ENCODE measurements at places on chromosomes 12 and 14.

DNA sequence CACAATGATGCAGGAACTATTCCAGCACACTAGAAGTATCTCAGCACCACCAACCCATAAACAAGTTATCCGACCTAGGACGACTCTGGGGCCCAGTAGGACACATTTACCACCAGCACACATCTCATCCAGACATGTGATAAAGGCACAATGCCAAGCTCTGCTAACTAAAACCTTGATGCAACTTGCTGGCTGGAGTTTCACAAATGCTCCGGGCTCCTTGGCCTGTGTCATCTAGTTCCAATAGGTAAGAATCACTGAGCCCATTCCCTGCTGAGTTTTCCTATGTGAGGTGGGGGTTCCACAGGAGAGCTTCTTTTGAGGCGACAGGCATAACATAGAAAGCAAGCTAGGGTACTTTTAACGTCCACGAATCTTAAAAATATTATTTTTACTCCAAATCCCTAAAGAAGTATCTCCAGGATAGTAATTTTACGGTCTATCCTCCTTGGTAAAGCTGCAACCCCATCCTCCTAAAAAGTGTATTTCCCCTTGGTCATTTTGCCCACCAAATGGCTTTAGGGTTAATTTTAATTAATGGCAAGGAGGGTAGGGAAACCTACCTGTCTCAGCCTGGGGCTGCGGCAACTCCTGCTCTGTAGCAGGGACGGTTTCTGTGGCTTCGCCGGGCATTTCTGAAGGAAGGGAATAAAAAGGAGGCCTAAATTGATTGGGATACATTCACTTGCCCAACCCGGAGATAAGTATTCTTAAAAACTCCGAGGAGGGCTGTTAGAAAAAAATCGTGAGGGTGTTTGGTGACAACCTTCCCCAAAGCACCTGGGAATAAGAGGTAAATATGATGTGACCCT, 1.0 kb downstream of the NACA start:
- DNase-seq: no peak

DNA sequence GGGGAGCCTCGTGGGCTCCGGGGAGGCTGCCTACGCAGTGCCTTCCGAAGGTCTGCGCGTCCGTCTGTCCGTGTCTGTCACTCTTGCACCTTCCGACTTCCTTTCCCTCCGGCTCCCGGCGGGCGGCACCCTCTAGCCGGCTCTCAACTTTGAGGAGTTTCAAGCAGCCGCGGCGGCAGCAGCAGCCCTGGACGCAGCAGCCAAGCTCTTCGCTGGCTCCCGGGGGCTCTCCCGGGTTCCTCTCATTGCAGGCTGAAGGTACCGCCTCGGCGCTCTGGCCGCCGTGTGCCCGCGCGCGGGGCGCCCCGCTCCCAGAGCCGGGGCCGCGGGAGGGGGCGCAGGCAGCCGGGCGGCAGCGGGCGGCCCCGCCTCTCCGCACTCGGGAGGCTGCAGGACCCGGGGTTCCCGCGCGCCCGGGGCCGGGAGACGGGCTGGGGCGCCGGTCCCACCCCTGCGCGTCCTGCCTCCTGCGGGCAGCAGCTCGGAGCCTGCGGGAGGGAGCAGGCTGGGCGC, at the start of the genes AMIGO2 and PCED1B:
Gene AMIGO2 (minus strand): TSS at position 492 of the 513 bp plus-strand sequence. CDS start 957 bp downstream, outside the sequence.
Gene PCED1B (plus strand): TSS at position 154 of the 513 bp plus-strand sequence. CDS start 155,443 bp downstream, outside the sequence.
- no peak for DNase-seq

DNA sequence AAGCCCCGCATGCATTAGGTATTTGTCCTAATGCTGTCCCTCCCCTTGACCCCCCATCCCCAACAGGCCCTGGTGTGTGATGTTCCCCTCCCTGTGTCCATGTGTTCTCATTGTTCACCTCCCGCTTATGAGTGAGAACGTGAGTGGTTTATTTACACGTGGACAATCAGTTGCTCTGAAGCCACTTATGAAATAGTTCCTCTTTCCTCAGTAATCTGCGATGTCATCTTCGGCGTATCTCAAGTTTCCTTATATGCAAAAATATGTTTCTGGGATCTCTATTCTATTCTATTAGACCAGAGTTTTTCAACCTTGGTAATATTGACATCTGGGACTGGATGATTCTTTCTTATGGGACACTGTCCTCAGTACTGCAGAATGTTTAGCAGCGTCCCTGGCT, 56.0 kb upstream of the DCD start:
- no peak for DNase-seq

- DNase-seq: no peak
These were observed at the start of gene LRRK2 for GRCh38 chr12:40224439-40225291. LRRK2 (plus strand) TSS chr12:40224997; CDS start chr12:40225132, 135 bp downstream.

DNA sequence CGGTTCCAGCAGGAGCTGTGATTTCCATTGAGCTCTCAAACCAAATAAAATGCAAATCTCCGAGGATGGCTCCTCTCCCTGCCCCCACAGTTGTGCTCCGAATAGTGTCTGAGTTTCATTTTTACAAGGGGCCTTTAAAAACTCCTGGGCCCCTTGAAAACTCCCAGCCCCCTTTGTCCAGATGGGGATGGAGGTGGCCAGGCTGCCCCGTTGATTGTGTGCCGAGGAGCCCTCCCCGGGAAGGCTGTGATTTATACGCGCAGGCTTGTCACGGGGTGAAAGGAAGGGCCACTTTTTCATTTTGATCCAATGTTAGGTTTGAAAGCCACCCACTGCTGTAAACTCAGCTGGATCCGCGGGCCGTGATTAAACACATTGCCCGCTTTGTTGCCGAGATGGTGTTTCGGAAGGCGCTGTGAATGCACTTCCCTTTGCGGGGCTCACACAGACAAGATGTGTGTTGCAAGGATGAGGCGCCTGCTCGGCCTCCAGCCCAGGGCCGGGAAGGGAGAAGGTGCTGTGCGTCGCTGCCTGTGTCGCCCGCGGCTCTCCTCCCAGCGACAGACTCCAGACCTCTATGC, 98.8 kb downstream of the TMEM132C start:
- DNase-seq: no peak

DNA sequence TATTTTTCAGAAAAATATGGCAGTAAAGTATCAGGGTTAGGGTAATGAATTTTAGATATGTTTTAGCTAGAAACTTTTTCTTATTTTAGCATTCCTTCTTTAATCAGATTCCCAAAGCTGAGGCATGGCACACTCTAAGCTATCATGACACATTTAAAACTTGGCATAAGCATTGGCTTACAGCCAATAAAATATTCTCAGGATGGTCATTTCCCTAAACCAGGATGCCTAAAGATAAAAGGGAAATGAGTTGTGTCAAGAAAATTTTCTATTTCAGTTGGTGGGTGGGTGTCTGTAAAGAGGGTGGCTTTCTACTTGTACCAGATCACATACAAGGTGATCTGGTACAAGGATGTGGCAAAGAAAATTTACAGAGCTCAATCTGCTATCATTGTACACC, 47.8 kb downstream of the PEBP1 start:
- DNase-seq: no peak

- no peak for DNase-seq
These were observed 101.4 kb downstream of the PAPOLA start for GRCh38 chr14:96603350-96604255.

- no peak for DNase-seq
These were observed 1.9 kb upstream of the PIWIL1 start for GRCh38 chr12:130335517-130336392.

DNA sequence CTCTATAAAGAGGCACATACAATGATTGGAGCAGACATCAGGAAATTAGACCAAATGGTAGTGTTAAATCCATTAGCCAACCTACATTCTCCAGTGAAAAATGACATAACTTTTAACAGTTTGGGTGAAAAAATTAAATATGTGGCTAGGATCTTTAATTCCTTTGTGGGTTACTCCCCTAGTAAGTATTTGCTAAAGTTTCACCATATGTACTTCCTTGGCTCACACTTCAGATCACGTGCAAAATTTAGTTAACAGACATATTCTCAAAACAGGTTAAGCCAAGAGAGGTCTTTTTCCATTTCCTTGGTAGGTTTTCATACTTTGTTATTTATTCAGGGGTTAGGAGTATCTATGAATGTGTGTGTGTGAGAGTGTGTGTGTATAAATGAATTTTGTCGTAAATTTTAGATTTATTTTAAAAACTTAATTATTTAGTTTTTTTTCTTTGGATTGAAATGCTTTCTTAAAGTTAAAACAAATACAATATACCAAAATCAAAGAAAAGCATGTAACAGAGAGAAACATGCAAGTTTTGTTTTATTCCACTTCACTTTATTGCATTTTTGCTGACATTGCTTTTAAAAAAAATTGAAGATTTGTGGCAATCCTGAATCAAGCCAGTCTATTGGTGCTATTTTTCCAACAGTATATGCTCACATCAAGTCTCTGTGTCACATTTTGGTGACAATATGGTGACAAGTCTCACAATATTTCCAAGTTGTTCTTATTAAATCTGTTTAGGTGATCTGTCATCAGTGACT, 258.7 kb downstream of the FLRT2 start:
- no peak for DNase-seq

DNA sequence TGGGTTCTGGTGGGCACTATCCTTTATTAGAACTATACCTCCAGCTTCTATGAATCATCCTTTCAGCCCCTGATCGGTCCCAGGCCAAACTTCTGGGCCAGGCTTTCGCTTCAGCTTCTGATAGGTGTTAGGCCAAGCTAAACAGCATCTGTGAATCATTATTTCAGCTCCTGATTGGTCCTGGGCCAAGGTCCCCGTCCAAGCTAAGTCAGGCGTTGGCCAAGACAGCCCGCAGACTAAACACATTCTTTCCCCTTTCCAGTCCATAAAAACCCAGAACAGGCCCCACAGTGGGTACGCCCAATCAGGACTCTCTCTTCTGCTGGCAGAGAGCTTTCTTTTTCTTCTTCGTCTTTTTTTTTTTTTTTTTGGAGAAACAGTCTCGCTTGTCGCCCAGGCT, 1808.9 kb upstream of the SEL1L start:
- no peak for DNase-seq

- no peak for DNase-seq
These were observed 47.7 kb downstream of the ATP6V1D start for GRCh38 chr14:67311868-67312267.

- DNase-seq: no peak
These were observed 20.5 kb downstream of the ZDHHC22 start for GRCh38 chr14:77120771-77121743.

DNA sequence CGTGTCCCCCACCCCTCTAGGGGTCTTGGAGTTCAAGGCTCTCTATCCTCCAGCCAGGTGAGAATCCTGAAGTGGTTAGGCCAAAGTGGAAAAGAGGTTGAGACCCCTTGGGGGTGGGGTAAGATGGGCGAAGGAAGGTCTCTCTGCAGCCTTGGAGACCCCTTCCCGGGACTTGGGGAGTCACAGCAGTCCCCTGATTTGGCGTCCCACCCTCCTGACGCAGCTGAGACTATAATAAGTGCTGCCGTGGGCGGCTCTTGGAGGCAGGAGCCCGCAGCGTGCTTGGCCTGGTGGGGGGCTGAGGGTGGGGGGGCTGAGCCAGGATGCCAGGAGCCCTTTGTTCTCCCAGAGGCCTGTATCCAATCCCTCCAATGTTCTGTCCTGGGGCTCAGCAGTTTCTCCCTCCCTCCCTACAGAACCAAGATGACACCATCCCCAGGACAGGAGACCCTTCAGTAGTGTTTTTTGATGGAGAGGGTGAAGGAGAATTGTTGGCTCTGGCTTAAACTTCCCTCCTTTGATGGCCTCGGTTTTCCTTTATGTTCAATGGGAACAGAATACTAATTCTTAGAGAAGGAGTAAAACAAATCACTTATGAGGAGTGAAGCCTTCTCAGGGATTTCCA, 1.5 kb upstream of the AGAP2 start:
- DNase-seq: no peak

- no peak for DNase-seq
These were observed 398.5 kb downstream of the FSCB start for GRCh38 chr14:44108601-44109000.

DNA sequence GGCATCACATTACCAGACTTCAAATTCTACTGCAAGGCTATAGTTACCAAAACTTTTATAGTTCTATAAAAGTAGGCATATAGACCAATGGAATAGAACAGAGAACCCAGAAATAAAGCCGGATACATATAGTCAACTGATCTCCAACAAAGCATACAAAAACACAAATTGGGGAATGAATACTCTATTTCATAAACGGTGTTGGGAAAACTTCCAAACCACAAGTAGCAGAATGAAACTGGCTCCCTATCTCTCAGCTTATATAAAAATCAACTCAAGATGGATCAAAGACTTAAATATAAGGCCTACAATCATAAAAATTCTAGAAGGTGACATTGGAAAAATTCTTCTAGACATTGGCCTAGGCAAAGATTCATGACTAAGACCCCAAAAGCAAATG, 187.9 kb upstream of the PLXNC1 start:
- no peak for DNase-seq

DNA sequence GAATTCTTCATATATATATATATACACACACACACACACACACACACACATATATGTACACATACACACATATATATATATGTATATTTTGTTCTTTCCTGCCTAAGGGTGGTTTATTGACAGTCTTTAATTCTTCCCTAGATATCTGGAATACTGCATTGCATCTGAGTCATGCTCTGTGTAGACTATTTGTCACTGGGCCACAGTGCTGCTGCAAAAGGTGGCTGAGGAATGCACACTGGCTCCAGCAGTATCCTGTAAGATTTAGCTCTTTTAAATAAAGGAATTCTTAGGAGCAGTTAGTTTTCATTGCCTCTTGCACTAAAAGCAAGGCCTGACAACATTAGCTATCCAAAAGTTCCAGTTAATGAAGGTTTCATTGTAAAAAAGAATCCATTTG, 200.9 kb downstream of the APAF1 start:
- DNase-seq: no peak

DNA sequence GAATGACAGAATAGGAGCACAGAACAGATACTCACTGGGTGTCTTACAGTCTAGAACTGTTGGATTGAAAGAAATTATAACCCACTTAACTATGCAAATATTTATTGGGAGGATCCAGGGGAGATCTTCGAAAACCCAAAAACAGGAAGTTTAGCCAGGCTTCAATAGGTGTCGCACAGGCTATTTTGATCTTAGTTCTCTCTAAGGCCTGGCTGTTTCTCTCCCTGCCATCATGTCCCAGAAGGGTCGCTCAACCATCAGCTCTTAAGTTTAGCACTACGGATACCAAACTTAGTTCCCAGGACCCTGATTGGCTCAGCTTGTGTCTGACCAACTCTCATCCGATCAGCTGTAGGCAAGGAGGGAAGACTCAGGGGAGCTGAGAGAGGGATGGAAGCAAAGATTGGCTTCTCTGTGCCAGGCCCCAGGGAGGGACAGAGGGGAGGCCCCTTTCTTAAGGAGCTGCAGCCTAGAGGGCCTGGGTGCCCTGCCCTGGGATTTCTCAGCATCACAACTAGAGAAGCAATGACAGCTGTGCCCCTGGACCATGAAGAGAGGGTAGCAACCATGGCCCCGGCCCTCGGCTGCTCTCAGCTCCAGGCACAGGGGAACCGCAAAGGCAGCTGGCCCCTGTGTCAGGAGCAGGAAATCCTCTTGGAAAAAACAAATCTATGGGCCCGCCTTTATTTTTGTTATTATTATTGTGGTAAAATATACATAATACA, 13.5 kb downstream of the PHETA1 start:
- DNase-seq: no peak

GRCh38 chr14:32471181-32471580, 142.1 kb downstream of the AKAP6 start:
- no peak for DNase-seq

- DNase-seq: no peak
These were observed 158.0 kb upstream of the CAND1 start for GRCh38 chr12:67111182-67111581.

Measured in cortex of kidney (tissue), 1 donor.